CD14-positive monocyte (primary cell): ENCODE measurements at places on chromosomes 13 and 19. TPM values are rescaled to one million over a fixed set of nuclear protein-coding genes. Genes with fewer than 3 reads are reported as not detected.

Gene GPR12
- not detected for polyA plus RNA-seq

DNA sequence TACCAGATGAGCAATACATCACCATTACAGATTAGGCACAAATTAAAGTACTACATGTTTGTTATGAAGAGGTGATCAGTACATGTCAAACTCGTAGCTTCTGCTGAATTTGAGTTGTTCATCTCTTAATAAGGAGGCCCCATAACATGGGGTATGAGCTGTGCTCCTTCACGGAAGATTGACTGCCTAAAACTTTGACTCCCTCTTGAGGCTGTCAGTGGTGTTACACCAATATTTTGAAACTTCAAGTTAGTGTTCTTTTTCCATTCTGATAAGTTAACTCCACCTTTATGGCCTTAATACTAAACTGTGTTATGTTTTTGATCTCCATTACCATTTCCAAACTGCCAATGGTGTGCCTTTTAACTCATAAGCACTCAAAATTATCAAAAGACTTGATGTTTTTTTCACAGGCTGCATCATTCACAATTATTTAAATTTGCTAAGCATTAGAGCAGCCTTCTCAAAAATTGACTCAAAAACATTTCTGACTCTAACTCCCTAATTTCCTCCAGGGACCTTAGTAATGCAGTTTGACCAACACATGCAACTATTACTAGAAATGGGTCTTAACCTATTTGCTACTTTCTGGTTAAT lies 1591.5 kb downstream of the PCDH9 start:
- H3K27me3 ChIP-seq, result no peaks in the 10 kb centered on the region
- DNase-seq, result no peak
- no peak overlapping the region for H3K27ac ChIP-seq
- no peak overlapping the region for H3K4me3 ChIP-seq
- H3K36me3 ChIP-seq, result no peaks in the 10 kb centered on the region
- no peaks in the 10 kb centered on the region for H3K4me1 ChIP-seq

GRCh38 chr19:2328401-2329148 lies at the start of the genes LSM7 and SPPL2B:
Gene LSM7, minus strand, starts transcription at chr19:2328586. Its CDS starts 20 bp downstream, at chr19:2328566.
Gene SPPL2B, plus strand, starts transcription at chr19:2328684. Its CDS starts 26 bp downstream, at chr19:2328710.
- H3K4me1 ChIP-seq, result peaks cover 50% of the 10 kb centered on the region
- no peaks in the 10 kb centered on the region for H3K27me3 ChIP-seq
- H3K4me3 ChIP-seq, result peak within 1 kb of the TSS; percentile 82
- H3K27ac ChIP-seq, result peak within 1 kb of the TSS; percentile 80
- DNase-seq, result peak; percentile 89
- H3K36me3 ChIP-seq, result peaks cover 19% of the 10 kb centered on the region

GRCh38 chr13:83618966-83619365 lies 263.3 kb downstream of the SLITRK1 start:
- H3K4me1 ChIP-seq, result no peaks in the 10 kb centered on the region
- no peak for DNase-seq
- no peaks in the 10 kb centered on the region for H3K36me3 ChIP-seq
- H3K27me3 ChIP-seq, result no peaks in the 10 kb centered on the region
- H3K4me3 ChIP-seq, result no peak overlapping the region
- H3K27ac ChIP-seq, result no peak overlapping the region

GRCh38 chr13:79196366-79196765 lies 209.7 kb downstream of the RBM26 start:
- H3K4me3 ChIP-seq, result no peak overlapping the region
- H3K27me3 ChIP-seq, result peaks cover 17% of the 10 kb centered on the region
- no peak overlapping the region for H3K27ac ChIP-seq
- DNase-seq, result no peak
- no peaks in the 10 kb centered on the region for H3K36me3 ChIP-seq

DNA sequence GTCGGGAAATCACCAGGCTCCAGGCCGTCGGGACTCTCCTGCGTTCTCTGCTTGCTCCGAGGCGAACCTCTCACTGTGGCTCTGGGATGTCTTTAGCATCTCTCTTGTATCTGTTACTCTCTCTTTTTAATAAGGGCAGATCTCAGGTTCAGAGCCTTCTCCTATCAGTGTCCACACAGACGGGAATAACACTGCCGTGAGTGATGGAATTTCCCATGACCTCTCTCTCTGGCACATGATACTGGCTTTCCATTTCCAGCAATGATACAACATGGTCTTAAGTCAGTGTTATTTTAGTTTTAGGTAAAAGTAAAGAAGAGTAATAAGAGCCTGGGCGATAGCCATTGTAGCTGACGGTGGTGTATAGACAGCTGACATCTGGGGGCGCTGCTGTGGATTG lies 9.3 kb downstream of the ZNF444 start:
- no peaks in the 10 kb centered on the region for H3K4me1 ChIP-seq
- no peak overlapping the region for H3K27ac ChIP-seq
- no peaks in the 10 kb centered on the region for H3K27me3 ChIP-seq
- no peak overlapping the region for H3K4me3 ChIP-seq

DNA sequence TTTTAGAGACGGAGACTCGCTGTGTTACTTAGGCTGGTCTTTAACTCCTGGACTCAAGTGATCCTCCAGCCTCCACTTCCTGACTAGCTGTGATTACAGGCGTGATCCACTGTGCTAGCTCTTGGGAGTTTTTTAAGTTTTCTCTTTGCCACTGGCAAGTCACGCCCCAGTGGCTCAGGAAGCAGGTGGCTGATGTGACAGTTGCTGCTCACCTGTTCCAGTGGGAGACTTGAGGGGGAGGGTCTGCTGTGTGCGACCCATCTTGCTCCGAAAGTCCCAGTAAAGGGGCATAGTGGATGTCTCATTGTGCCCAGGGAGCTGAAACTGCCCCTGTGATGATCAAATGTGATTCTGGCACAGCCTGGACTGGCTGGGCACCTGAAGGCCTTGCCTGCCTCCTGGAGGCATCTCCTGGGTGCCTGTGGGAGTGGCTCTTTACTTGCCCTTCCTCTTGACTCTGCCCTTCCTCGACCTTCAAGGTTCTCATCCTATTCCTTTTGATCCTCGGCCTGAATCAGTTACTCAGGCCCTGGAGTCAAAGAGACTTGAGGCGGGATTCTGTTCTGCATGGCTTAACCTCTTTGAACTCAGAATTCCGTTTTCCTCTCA lies 7.8 kb downstream of the SMARCA4 start:
- H3K36me3 ChIP-seq, result peaks cover 6% of the 10 kb centered on the region
- no peak for DNase-seq
- no peak overlapping the region for H3K4me3 ChIP-seq
- peaks cover 2% of the 10 kb centered on the region for H3K4me1 ChIP-seq

DNA sequence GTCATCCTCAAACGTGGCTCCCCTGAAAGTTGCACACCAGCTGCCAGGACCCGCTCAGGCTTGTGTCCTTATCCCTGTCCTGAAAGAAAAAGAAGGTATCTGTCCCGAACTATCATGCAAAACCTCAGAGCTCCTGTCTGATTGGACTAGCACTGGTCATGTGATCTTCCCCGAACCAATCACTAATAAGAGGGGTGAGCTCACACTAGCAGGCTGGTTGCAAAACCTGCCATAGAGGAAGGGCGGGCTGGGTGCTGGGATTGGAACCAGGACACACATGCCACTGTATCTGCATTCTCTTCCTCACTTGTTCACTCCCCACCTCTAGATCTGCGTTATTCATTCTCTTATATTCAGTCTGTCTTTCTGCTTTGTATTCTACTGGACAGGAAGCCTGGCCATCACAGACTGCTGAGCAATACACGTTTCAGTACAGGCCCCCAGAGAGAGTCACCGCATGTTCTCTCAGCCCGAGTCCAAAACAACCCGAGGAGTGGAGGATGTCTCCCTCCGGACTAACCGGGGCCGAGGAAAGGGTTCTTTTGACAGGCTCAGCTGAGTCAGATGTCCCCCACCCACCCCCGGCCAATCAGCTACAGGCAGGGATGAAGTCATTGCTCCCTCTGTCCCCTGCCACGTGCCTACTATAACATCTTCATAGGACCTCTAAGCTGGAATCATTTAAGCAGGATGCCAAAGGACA lies 97.7 kb downstream of the SIPA1L3 start:
- no peaks in the 10 kb centered on the region for H3K36me3 ChIP-seq
- H3K4me1 ChIP-seq, result peaks cover 22% of the 10 kb centered on the region
- peak overlapping the region; percentile 77 for H3K4me3 ChIP-seq
- H3K27me3 ChIP-seq, result no peaks in the 10 kb centered on the region
- peak; percentile 89 for DNase-seq

DNA sequence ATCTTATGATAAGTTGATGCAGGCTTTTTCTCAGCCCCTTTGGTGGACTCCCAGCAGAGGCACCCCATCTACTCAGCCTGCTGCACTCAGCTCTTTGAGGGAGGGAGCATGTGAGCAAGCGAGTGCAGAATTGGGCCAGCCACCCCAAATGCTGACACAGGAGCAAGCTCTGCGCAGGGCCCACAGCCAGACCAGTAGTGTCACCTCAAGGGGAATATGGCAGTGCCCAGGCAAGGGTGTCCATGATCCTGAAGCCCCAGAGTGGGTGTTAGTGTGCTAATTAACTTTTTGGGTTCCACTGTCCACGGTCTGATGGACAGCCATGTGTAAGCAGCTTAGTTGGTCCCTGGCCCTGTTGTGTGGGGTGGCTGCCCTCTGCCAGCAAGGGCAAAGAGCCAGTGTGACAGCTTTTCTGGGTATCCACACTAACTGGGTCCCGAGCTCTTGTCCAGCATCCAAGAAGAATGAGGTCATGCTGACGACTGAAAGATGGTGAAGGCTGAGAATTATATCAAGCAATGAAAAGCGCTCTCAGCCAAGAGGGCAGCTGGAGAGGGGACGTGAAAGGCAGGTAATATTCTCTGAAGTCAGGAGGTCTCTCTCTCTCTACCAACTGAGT lies 898.3 kb upstream of the PCDH9 start:
- no peaks in the 10 kb centered on the region for H3K4me1 ChIP-seq
- no peaks in the 10 kb centered on the region for H3K36me3 ChIP-seq
- DNase-seq, result no peak

GRCh38 chr13:99507551-99507950 lies 6.3 kb downstream of the TM9SF2 start:
- peak overlapping the region; percentile 65 for H3K4me3 ChIP-seq
- H3K27me3 ChIP-seq, result no peaks in the 10 kb centered on the region
- peaks cover 65% of the 10 kb centered on the region for H3K4me1 ChIP-seq
- H3K27ac ChIP-seq, result peak overlapping the region; percentile 5
- H3K36me3 ChIP-seq, result peaks cover 3% of the 10 kb centered on the region

DNA sequence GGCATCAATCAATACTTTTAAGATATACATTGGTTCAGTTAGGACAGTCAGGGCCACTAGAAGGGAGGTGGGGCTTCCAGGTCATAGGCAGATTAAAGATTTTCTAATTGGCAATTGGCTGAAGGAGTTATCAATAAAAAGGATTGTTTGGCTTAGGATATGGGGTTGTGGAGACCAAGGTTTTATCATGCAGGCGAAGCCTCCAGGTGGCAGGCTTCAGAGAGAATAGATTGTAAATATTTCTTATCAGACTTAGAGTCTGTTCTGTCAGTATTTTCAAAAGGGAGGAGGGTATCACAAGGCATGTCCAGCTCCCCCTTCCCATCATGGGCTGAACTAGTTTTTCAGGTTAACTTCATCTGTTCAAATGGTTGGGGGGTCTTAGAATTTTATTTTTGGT lies 77.4 kb upstream of the FARP1 start:
- H3K36me3 ChIP-seq, result no peaks in the 10 kb centered on the region
- H3K4me3 ChIP-seq, result no peak overlapping the region
- H3K27ac ChIP-seq, result no peak overlapping the region
- no peaks in the 10 kb centered on the region for H3K27me3 ChIP-seq
- no peaks in the 10 kb centered on the region for H3K4me1 ChIP-seq

Gene GRK1
- polyA plus RNA-seq, result not detected

DNA sequence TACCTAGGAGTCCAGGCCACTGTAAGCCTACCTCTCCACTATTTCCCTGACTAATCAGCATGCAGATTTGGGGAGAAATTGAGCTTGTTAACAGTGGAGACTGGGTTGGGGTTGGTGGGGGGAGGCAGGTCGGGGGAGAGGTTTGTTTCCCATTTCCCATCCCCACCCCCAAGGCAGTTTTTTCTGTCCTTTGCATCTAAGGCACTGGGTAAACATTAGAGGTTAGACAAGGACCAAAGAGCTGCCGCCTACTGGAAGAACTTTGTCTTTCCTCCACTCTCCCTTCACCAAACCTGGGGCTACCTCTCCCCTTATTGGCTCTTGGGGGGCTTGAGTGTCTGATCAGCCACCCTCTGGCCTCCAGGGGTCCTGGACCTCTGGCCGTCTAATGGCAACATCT lies 953 bp downstream of the KCNN4 start:
- peaks cover 18% of the 10 kb centered on the region for H3K36me3 ChIP-seq
- H3K4me1 ChIP-seq, result peaks cover 92% of the 10 kb centered on the region

- no peaks in the 10 kb centered on the region for H3K4me1 ChIP-seq
- no peaks in the 10 kb centered on the region for H3K36me3 ChIP-seq
- H3K27me3 ChIP-seq, result no peaks in the 10 kb centered on the region
- H3K4me3 ChIP-seq, result no peak overlapping the region
- no peak for DNase-seq
Observed at GRCh38 chr13:83621765-83622421, 260.4 kb downstream of the SLITRK1 start.

- no peak for DNase-seq
- H3K27me3 ChIP-seq, result no peaks in the 10 kb centered on the region
- no peaks in the 10 kb centered on the region for H3K36me3 ChIP-seq
- H3K27ac ChIP-seq, result peak overlapping the region; percentile 71
Observed at GRCh38 chr19:33301900-33302174, 497 bp downstream of the CEBPA start.

DNA sequence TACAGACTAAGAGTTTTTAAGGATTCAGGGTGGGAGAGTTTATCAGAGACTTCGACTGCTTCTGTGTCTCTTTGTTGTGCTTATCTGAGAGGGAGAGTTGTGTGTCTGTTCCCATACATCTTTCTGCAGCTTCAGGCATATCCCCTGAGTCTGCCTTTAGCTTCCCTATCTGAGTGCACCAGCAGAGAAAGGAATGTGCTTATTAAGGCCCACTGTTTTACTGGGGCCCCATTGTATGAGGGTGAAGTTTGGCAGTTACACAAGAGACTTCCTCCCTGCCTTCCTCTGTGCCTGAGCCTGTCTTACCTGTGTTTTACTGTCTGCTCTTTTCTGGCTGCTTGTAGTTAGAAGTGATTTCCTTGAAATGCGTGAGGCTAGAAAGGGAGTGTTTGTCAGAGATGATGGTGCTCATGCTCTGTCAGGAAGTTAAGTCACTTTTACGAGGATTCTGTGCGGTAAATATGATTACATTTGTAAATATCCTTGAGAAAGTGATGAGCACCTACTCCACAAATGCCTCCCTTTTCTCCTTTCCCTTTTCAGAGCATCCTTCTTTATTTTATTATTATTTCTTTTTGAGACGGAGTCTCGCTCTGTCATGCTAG lies 1228.9 kb upstream of the MIR17HG start:
- no peak overlapping the region for H3K27ac ChIP-seq
- H3K4me3 ChIP-seq, result no peak overlapping the region
- no peaks in the 10 kb centered on the region for H3K27me3 ChIP-seq
- no peaks in the 10 kb centered on the region for H3K4me1 ChIP-seq
- no peaks in the 10 kb centered on the region for H3K36me3 ChIP-seq

Gene FFAR3
- 1.2 TPM for polyA plus RNA-seq

DNA sequence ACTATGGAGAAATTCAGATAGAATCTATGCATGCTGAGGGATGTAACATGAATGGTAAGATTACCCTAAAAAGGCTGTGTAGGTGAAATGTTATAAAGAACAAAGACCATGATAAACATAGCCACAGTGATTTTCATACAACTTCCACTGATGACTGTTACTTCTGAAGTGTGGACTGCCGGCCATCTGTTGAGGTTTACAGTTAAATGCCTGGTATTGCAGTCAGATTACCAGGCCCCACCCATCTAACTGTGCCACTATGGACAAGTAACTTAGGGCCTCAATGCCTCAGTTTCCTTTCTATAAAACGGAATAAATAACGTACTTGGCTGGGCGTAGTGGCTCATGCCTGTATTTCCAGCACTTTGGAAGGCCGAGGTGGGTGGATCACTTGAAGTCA lies 395.6 kb downstream of the KLF12 start:
- H3K36me3 ChIP-seq, result no peaks in the 10 kb centered on the region
- no peaks in the 10 kb centered on the region for H3K4me1 ChIP-seq
- H3K4me3 ChIP-seq, result no peak overlapping the region
- no peak overlapping the region for H3K27ac ChIP-seq
